Upper lobe of left lung (tissue), 6 donors: ENCODE measurements at places on chromosomes 3 and 15. TPM values are rescaled to one million over a fixed set of nuclear protein-coding genes. Genes with fewer than 3 reads are reported as not detected.

Gene GPR160
- total RNA-seq: 34.9 TPM

Gene GCHFR
- 206 TPM for total RNA-seq

Gene PRC1
- total RNA-seq: 11.6 TPM

Gene AHSG
- not detected for total RNA-seq

Gene WNT5A
- 22.1 TPM for total RNA-seq

Gene SIDT1
- 5.5 TPM for total RNA-seq

DNA sequence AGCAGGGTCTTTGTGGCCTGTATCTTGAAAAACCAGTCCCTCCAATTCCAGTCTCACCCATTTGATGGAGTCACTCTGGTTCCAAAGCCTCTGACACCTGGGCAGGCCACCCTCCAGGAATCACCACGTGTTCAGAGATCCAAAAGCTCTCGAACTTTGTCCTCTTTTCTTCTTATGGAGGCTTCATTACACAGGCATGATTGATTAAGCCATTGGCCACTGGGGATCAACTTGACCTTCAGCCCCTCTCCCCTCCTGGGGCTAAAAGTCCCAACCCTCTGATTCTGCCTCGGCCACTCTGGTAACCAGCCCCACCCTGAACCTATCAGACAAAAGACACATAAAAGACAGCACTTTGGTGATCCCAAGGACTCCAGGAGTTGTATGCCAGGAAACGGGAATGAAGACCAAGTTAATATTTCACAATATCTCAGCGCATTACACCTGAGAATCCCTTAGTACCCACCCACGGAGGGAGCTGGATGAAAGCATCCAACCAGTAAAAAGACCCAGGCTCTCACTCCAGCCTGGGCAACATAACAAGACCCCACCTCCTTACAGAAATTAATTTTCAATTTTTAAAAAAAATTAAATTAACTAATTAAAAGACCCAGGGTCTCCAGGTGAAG, 23.0 kb upstream of the SSUH2 start:
- no peaks in the 10 kb centered on the region for H3K36me3 ChIP-seq
- no peaks in the 10 kb centered on the region for H3K27me3 ChIP-seq
- no peak overlapping the region for H3K4me3 ChIP-seq

DNA sequence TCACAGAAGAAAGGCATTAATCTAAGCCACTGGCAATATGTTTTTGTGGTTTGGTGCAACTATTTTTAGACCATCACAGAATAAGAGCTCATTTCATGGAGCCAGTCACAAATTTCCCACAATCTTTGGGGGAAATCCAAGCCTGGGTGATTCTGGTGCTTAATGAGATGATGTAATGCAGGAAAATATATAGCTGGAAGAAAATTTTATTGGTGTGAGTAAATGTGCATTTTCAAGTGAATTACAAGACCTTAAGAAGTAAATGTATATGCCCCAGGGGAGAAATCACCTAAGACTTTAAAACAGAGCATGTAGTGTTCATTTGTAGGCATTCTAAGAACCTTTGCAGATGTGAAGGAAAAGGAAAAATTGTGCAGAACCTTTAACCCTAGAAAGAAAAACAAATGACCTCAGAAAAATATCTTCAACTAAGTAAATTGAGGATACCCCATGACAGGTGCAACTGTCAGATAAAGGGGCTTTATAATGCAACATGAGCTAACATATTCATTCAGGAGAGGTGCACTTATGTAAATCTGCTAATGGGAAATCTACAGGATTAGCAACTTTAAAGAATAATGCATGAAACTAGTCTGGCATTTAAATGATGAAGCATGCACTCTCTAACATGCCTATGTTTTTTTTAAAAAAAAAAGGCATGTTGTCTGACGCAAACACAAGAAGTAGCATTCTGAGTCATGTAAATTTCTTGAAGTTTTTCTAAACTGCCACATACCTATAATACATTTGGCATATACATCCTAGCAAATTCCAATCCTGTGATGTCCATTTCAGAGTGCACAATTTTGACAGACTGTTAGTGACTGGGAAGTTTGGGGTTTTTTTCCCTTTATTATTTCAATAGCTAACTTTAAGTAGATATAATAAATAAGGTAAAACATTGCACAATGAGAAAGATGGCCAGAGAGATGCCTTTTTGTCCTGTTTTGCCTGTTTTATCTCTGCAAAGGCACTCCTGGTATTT, 105.1 kb downstream of the MEX3B start:
- no peaks in the 10 kb centered on the region for H3K27me3 ChIP-seq
- no peak overlapping the region for H3K27ac ChIP-seq
- H3K4me3 ChIP-seq: no peak overlapping the region
- no peaks in the 10 kb centered on the region for H3K36me3 ChIP-seq
- H3K4me1 ChIP-seq: no peaks in the 10 kb centered on the region

- peaks cover 6% of the 10 kb centered on the region for H3K4me1 ChIP-seq
- no peak overlapping the region for H3K4me3 ChIP-seq
- H3K27me3 ChIP-seq: no peaks in the 10 kb centered on the region
- DNase-seq: no peak
- H3K27ac ChIP-seq: no peak overlapping the region
- peaks cover 30% of the 10 kb centered on the region for H3K36me3 ChIP-seq
These were observed 8.8 kb upstream of the C15orf61 start for GRCh38 chr15:67512140-67512539.

DNA sequence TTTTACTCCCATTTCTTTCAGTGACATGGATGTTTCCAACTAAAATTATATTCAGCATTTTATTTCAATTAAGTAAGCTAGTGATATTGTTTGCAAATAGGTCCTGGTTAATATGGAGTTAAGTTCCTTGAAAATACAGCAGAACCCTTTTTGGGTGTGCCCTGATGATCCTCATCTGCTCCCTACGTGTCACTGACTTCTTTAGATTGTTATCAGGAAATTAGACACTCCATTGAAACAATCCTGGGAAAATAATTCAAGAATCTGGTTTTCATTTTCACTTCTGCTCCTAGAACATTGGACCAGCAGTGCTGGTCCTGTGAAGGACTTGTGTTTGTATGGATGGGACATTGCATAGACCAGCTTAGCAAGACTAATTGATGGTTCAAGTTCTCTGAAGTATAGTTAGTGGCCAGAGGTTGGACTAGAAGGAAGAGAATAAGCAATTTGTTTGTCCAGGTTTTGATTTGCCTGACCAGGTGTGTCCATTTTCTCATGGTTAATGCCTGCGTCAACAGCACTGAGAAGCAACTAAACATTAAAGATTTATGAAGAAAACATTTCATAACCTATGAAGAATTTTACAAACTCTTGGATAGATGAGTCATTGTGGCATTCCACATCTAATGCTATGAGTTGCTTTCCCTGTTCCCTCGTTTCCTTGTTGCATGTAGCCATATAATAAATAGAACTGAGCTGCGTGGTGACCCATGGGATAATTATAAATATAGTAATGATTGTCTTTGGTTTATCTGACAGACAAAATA, 95.8 kb downstream of the ZPLD1 start:
- H3K36me3 ChIP-seq: no peaks in the 10 kb centered on the region
- no peaks in the 10 kb centered on the region for H3K4me1 ChIP-seq
- no peak overlapping the region for H3K4me3 ChIP-seq

DNA sequence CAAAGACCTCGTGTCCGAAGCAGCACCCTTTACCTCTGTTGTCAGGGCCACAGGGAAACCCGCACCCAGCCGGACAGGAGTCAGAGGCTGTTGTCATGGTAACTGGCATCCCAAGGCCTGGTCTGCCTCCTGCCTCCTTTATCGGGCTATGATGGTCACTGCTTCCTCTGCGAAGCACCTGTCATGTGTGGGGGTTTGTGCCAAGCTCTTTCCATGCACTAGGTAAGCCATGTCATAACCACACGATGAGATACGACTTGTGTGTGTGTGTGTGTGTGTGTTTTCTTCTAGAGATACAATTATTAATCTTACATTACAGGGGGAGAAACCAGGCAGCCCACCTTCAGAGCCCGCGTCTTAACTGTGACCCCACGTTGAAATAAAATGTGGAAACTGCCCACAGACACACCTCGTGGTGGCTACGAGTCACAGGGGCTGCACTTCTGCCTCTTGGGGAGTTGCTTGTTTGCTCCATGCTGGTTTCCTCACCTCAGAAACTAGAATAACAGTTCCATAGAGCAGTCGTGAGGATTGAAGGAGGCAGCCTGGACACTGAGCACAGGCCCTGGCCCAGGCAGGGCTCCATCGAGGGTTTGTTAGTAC, 18.0 kb downstream of the ZDHHC19 start:
- H3K27me3 ChIP-seq: no peaks in the 10 kb centered on the region
- no peak for DNase-seq
- H3K4me3 ChIP-seq: no peak overlapping the region
- H3K27ac ChIP-seq: peak overlapping the region; percentile 84
- H3K36me3 ChIP-seq: no peaks in the 10 kb centered on the region

- DNase-seq: no peak
- no peaks in the 10 kb centered on the region for H3K36me3 ChIP-seq
- H3K4me1 ChIP-seq: no peaks in the 10 kb centered on the region
- H3K4me3 ChIP-seq: no peak overlapping the region
These were observed 587.8 kb downstream of the RBMS3 start for GRCh38 chr3:29868543-29869101.

GRCh38 chr3:109132801-109133473, 3.6 kb upstream of the C3orf85 start:
- DNase-seq: no peak

- H3K27me3 ChIP-seq: no peaks in the 10 kb centered on the region
- no peak overlapping the region for H3K4me3 ChIP-seq
- no peak for DNase-seq
- no peaks in the 10 kb centered on the region for H3K36me3 ChIP-seq
- H3K27ac ChIP-seq: no peak overlapping the region
- H3K4me1 ChIP-seq: no peaks in the 10 kb centered on the region
These were observed 448.7 kb downstream of the TAFA4 start for GRCh38 chr3:68483601-68484000.

DNA sequence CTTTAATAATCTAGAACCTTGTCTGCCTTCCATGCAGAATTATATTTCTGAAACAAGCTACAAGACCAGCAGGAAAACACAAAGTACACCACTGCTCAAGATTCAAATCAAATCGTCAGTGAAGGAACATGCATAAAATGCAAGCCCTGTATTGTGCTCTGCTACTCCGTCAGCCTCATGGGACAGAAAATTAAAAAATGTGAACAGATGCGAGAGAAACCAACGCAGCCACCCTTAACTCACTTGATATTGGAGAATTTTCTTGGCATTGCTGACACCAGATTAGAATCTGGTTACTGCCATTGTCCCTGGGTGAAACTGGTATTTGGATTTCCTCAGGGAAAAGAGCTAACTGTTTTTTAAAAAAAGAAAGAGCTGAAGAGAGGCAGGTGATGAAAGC, 23.6 kb downstream of the ANXA2 start:
- H3K36me3 ChIP-seq: peaks cover 73% of the 10 kb centered on the region
- no peak for DNase-seq
- H3K27me3 ChIP-seq: no peaks in the 10 kb centered on the region
- peaks cover 68% of the 10 kb centered on the region for H3K4me1 ChIP-seq
- no peak overlapping the region for H3K4me3 ChIP-seq

GRCh38 chr3:52441772-52442332, 3.1 kb downstream of the SEMA3G start:
- peaks cover 53% of the 10 kb centered on the region for H3K4me1 ChIP-seq
- peak; percentile 74 for DNase-seq
- no peaks in the 10 kb centered on the region for H3K36me3 ChIP-seq
- no peaks in the 10 kb centered on the region for H3K27me3 ChIP-seq
- peak overlapping the region; percentile 63 for H3K27ac ChIP-seq
- H3K4me3 ChIP-seq: no peak overlapping the region

DNA sequence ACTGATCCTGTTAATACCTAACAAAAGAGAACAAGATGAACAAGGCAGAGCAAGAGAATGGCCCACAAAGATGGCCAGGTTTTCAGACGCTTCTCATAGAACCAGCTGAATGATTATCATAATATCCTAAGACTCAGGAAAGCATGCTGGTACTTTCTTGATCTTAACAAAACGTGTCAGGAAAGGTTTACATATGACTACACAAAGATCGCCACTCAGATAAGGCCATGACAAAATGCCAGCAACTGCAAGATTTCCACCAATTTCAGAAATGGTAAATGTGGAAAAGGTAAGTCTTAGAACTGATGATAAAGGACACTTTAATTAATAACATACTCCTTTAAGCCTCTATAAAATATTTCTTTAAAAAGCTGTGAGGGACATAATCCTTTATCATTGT, 108.8 kb downstream of the DLG1 start:
- DNase-seq: no peak
- no peaks in the 10 kb centered on the region for H3K36me3 ChIP-seq
- H3K27ac ChIP-seq: no peak overlapping the region
- H3K4me3 ChIP-seq: no peak overlapping the region
- no peaks in the 10 kb centered on the region for H3K4me1 ChIP-seq
- no peaks in the 10 kb centered on the region for H3K27me3 ChIP-seq

GRCh38 chr3:182185313-182185712, 473.6 kb downstream of the SOX2 start:
- no peak overlapping the region for H3K4me3 ChIP-seq
- peaks cover 9% of the 10 kb centered on the region for H3K4me1 ChIP-seq
- H3K27ac ChIP-seq: no peak overlapping the region
- H3K36me3 ChIP-seq: no peaks in the 10 kb centered on the region

DNA sequence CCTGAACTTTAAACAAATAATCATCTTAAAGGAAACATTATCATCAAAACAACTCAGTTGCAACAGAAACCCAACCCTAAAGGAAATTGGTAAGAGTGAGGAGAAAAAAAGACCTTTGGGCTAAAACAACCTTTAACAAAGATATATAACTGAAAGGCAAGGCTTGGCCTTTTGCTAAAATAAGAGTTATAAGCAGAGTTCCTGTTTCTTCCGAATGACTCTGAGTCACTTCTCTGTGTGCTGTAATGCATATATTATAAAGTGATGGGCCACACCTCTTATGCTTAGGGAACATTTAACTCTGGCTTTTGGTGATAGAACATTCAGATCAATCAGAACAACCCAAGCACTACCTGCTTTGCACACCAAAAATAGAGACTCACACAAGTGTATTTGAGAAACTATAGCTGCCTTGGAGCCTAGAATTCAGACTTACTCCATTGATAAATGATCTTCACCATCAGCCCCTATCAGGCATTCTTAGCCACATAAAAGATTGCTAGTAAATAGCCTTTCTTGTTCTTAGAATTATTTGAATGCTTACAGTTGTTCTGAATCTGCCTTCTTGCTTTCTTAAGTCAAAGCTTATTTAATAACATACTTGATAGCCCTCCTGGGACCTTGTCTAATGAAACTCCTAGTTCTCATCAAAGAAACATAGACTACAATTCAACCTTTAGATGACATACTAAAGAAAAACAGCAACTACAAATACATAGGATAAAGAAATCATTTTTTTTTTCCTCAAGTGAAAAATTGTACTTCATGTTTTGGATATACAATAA, 294.2 kb upstream of the SEMA6D start:
- H3K4me3 ChIP-seq: no peak overlapping the region
- DNase-seq: no peak
- H3K27ac ChIP-seq: no peak overlapping the region
- H3K36me3 ChIP-seq: no peaks in the 10 kb centered on the region

DNA sequence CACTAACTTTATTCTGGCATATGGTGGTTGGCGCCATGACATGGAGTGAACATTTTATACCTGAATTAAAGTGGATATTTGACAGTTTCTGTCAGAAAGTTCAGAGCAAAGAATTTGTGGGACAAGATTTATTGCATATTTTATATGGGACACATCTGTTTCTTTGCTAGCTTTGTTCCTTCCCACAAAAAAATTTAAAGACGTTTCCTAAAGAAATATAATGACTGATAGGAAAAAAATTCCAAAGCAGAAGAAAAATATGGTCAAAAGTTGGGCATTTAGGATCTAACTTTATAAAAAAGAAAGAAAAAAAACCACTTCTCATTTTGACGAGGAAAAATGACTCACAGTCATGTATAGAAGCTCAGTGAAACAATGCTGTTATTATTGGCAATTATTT, 101.6 kb downstream of the GREM1 start:
- no peaks in the 10 kb centered on the region for H3K4me1 ChIP-seq
- no peak overlapping the region for H3K27ac ChIP-seq
- DNase-seq: no peak
- no peaks in the 10 kb centered on the region for H3K36me3 ChIP-seq
- H3K27me3 ChIP-seq: no peaks in the 10 kb centered on the region
- no peak overlapping the region for H3K4me3 ChIP-seq
